ENCODE measurements at places on chromosomes 3 and 15.

- DNase-seq: peak; percentile 58
These were observed 67.1 kb upstream of the MCTP2 start for GRCh38 chr15:94164202-94164807.

- no peak for DNase-seq
These were observed 48.5 kb downstream of the PCSK6 start for GRCh38 chr15:101440846-101441590.

- DNase-seq: no peak
These were observed 1.9 kb downstream of the UBP1 start for GRCh38 chr3:33438284-33438668.

DNA sequence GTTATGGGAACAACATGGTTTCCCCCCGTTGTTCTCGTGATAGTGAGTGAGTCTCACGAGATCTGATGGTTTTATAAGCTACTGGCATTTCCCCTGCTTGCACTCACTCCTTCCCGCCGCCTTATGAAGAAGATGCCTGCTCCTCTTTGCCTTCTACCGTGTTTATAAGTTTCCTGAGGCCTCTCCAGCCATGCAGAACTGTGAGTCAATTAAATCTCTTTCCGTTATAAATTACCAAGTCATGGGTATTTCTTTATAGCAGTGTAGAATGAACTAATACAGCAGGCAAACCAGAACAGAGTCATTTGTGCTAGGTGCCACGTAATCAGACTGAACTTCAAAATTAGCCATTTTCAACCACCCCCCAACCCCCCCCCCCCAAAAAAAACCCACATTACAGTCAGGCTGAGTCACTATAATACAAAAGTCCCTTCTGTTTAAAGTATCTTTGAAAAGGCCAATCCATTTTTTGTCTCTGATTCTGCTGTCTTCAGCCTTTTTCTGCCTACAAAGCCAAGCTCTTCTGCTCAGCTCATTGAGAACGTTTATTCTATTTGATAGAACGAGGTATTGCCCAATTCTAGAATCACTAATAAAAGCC is 4.1 kb downstream of the OR4F6 start:
- DNase-seq: peak; percentile 89

- no peak for DNase-seq
These were observed 33.1 kb upstream of the GASK1A start for GRCh38 chr3:42946050-42946449.

GRCh38 chr3:48276911-48277641 is 36.2 kb downstream of the ZNF589 start:
- DNase-seq: no peak

DNA sequence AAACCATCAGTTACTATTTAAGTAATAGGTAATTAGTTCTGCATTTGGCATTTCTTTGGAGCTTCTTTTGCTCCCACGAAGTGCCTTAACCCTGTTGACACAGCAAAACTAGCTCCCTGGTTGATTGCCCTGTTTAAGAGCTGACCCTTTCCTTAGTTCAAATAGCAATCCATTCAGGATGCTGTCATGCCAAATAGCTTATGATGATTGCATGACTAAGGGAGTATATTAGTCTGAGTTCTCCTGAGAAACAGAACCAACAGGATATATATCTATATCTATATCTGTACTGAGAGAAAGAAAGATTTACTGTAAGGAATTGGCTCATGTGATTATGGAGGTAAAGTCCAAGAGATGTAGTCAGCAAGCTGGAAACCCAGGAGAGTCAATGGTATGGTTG is 50.3 kb upstream of the SPRED1 start:
- DNase-seq: no peak

- no peak for DNase-seq
These were observed 34.0 kb downstream of the RHCG start for GRCh38 chr15:89462198-89462912.

GRCh38 chr3:18389108-18389733 is 35.9 kb downstream of the SATB1 start:
- DNase-seq: peak; percentile 10

- no peak for DNase-seq
These were observed 56.5 kb downstream of the HEG1 start for GRCh38 chr3:124999317-124999716.

- no peak for DNase-seq
These were observed 702.4 kb downstream of the TUSC7 start for GRCh38 chr3:117411971-117412370.

DNA sequence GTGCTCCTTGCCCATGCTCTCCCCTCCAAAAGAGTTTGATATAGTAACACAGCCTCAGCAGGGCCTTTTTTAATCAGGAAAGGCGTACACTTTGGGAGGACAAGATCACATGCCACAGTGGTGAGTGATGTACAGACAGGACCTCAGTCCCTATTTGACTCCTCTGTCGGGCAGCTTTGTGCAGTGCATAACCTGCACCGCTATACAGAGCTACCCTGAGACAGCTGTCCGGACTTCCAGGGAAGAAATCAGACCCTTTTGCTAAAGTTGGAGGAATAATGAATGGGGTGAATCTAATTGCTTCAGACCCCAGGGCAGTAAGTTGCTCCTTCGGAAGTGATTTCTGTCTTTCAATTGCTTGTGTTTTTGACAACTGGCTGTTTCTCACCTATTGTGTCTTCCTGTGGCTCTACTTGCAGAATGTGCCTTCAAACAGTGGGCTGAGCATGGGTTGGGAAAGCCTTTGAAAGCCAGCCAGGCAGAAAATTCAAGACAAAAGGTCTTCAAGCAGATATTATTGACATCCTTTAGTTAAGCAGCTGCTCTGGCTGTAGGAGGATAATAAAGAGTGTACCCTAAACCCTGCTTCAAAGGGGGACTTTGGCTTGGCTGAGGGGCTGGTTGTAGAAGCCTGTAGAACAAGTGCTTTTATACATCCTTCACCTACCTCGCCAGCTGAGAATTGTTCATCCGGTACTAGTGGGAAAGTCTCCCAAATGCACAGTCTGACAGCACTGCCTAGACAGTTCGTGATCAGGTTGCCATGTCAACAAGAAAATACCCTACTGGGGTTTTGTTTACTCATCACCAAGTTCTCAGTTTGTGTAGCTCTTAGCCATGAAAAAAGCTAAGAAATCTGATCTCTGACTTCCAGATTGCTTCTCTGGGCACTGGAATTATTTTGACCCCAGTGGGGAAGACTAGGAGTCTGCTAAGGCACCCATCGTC is 35.1 kb downstream of the SNTN start:
- no peak for DNase-seq

GRCh38 chr15:48006031-48006511 is 114.7 kb upstream of the SLC24A5 start:
- peak; percentile 72 for DNase-seq

GRCh38 chr3:41853540-41854196 is 108.2 kb downstream of the ULK4 start:
- no peak for DNase-seq

DNA sequence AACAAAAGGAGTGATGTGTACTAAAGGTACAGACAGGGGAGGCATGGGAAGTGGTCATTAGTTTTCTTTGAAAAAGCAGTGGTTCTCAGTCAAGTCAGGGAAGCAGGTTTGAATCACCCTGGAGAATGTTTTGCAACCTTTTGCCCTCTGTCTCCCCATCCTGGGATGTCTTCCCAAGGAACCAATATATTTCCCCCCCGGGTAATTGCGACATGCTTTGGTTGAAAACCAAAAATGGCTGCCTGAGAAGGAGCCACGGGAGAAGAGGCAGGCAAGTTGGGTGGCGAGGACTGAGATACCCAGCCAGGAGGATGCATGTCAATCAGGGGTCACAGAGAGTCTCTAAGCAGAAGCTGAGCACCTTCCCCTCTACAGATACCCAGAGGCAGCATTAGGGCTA is 20.2 kb upstream of the PPP1R2 start:
- DNase-seq: no peak

DNA sequence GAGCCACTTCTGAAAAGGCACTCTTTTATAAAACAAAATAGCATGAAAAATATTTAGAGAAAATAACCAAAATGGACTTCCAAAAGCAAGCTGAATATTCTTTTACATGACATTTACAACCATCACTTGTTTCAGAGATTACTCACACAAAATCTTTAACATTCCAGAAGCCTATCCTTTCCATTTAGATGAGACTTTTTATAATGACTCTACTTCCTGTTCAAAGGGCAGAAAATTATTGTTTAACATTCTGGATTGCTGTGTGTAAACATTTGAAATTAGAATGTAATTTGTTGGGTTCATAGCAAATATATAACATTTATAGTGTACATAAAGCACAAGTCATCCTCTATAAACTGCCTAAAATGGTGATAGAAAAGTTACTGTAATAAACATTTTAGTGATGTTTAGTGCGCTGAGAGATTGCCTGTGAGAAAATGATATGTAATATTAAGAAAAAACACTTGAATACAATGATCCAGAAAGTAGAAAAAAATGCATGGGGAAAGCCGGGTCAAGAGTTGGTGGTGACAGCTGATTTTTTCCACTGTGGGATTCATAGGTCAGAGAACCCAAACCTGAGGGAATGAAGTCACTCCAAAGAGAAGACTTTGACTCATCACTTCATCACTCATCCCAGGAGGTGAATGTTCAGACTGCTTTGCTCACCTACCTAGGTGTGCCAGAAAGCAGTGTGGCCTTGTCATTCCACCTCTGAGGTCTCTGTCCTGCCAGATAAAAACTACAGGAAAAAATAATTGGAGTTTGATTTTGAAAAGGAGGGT is 305.8 kb downstream of the ARPP21 start:
- DNase-seq: peak; percentile 55

- DNase-seq: no peak
These were observed 9.4 kb downstream of the MUC4 start for GRCh38 chr3:195802261-195802701.

GRCh38 chr15:97728791-97729190 is 231.7 kb upstream of the ARRDC4 start:
- DNase-seq: no peak

DNA sequence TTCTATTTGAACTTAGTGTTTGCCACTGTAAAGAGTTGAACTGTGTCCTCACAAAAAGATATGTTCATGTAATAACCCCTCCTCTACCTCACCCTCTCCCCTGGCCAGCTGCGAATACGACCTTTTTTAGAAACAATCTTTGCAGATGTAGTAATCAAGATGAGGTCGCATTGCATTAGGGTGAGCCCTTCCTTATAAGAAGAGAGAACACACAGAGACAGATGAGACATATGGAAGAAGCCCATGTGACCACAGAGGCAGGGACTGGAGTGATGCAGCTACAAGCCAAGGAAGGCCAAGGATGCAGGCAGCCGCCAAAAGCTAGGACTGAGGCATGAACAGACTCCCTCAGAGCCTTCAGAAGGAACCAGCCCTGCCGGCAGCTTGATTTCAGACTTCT is 27.6 kb downstream of the GPR176 start:
- DNase-seq: no peak

DNA sequence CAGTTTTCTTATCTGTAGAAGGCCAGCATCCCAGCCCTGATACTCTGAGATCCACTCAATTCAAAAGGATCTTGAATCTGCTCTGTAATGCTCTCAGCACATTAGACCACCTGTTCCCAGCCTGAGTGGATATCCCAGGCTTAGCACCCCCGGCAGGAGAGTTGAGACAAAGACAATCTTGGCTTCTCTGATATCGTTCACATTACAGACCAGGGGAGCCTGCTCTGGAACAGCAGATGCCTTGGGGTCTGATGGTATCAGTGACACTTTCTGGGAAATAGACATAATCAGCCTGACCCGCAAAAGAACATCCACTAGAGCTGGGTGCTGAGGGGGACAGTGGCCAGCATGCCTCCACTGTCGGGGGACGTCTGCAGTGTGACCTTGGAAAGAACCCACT is 70.6 kb downstream of the BDH1 start:
- DNase-seq: no peak

DNA sequence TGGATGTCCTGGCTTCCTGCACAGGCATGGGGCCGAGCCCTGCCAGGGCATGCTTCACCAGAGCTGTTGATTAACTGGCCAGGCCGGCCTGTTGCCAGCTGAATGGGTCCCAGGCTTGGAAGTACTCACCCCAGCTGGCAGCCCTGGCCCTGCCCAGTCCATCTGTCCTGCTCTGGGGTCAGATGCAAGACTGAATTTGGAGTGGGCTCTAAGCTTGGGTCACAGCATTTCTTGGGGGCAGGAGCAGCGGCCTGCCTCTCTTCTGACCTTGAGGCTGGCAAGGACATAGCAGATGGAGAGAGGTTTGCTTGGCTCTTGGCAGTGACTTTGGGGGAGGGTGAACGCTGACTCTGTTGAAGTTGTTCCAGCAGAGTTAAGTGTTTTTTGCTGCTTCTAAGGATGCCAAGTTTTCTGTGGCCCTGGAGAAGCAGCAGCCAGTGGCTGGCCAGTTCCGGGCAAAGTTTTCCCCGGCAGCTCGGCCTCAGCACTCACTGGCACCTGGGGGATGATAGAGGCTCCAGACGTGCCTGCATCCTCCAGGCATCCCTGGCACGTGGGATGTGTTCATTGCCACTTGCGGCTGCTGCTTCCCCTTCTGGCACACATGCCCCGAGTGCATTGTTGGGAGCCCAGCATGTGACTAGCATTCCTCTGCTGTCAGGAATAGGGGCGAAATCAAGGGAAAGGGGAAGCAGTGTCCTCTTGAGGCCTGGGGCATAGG is 22.9 kb downstream of the PDIA5 start:
- DNase-seq: no peak

- DNase-seq: no peak
These were observed 55.2 kb downstream of the NPTN start for GRCh38 chr15:73578026-73578425.

DNA sequence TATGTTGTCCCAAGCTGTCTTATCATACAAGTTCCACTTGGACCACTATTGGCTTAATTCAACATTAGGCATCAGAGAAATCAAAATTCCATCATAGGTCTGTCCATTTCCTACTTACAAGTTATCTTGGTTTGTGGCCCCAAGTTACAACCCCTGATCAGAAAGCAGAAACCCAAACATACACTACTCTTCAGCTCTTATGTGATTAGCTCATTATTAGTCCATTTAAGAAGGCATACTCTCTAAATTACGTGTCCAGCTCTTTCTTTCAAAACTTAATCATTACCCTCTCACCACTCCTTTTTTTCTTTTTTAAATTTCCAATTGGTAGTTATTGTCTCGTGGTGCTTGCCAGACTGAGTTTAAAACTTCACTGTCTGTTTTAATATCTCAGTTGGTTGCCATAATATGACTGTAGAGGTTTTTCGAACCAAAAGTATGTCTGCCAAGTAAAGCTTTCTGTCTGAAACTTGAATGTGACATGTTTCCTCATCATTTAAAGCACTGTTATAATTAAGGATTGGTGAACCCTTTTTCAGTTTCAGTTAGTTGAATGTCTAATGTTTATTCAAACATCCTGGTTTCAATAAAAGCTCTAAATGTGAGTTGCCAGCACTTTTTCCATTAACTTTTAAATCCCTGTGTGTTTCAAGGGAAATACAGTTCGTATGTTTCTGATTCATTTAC is 150.3 kb downstream of the SAMMSON start:
- DNase-seq: no peak

GRCh38 chr3:108180194-108180593 is 42.0 kb downstream of the IFT57 start:
- peak; percentile 4 for DNase-seq

- DNase-seq: no peak
These were observed 406.6 kb downstream of the MECOM start for GRCh38 chr3:169256796-169257522.

GRCh38 chr15:55379095-55379494 is 29.1 kb downstream of the CCPG1 start:
- no peak for DNase-seq
